ENCODE measurements at places on chromosomes 11 and 22.

DNA sequence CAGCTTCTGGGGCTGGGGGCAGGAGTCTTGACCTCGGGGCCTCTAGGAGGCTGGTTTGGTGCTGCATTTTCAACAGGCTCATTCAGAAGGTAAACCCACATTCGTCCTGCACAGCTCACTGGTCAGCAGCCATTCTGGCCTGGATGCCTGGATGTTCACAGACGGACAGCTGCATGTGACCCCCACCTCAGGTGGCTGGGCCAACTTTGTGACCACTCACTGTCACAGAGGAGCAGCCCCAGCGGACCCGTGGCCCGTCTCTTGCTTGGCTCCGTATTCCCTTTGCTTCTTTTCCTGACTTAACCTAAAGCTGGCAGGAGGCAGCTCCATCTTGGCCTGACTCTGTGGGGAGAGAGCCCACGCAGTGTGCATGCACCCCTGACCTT, 8.2 kb downstream of the DGCR8 start:
- no peak for DNase-seq

DNA sequence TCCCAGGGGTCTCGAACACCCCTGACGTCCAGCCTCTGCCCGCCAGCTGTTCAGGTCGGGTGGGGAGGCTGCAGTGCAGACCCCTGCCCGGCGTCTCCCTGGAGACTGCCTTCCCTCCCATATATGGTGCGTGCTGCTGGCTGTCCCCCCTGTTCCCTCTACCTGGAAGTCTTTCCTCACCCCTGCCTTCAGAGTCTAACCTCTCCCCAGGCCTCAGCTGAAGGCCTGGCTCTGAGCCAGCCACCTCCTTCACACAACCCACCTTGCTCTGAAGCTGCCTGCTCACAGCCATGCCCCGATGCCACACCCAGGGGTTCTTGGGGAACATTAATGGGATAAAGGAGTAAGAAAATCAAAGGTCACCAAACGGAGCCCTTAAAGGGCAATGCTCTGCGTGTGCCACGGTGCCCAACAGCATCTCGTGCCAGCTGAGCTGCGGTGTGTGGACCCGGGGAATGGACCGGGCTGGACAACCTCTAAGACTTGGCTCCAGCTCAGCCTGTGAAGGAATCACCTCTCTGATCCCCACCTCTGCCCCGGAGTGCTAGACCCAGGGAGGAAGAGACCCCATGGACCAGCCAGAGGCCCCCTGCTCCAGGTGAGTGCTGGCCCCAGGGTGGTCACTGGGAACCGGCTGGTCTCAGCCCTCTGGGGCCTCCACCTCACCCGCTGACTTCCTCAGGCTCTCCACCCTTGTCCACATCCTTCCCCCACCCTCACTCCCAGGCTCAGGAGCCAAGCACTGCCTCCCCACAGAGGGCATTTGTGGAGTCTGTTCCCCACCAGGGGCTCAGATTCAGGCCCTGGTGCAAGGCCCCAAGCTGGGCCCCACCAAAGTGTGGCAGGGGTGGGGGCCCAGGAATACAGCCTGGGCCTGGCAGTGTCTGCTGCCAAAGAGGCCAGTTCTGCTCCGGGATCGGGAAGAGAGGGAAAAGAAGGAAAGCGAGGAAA, at the start of gene NLRP6:
Gene NLRP6, plus strand, starts transcription at position 407 of the 951 bp plus-strand sequence. Its CDS starts 163 bp downstream, at position 570.
- no peak for DNase-seq

DNA sequence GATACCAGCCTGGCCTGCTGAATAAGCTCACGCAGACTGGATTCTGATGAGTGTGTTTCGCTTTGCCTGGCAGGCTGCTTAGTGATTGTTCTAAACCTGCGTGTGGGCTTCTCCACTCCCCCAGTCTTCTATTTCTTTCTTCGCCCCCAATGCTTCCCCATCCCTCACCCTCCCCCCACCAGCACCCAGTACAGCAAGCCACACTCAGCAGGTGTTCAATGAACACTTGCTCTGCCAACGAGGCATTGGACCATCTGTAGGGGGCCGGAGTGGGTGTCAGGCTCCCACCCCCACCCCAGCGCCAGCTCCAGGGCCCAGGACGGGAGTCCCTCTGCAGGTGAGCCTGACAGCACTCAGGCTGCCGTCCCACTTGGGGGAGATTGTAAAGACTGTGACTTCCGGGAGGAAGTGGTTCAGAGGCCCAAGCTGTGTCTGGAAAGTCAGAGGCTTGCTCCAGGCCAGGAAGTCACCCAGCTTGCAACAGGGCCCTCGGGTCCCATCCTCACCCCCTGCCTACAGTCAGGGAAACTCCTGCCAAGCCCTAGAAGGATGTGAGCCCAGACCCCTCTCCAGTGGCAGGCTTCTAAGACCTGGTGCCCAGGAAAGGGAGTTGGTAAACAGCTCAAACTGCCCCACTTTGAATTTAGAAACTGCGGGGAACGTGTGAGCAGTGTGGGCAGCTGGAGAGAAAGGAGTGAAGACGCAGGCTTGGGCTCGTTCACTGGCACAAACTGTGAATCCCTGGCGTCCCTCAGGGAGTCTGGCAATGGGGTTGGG, 66.3 kb upstream of the PRDM11 start:
- DNase-seq: no peak

- DNase-seq: no peak
Observed at GRCh38 chr11:84857746-84858145, 769.4 kb downstream of the DLG2 start.

- DNase-seq: no peak
Observed at GRCh38 chr11:16958833-16959232, 55.4 kb downstream of the PLEKHA7 start.
